Cardiac fibroblast (primary cell): ENCODE measurements at places on chromosomes 16 and 17.

DNA sequence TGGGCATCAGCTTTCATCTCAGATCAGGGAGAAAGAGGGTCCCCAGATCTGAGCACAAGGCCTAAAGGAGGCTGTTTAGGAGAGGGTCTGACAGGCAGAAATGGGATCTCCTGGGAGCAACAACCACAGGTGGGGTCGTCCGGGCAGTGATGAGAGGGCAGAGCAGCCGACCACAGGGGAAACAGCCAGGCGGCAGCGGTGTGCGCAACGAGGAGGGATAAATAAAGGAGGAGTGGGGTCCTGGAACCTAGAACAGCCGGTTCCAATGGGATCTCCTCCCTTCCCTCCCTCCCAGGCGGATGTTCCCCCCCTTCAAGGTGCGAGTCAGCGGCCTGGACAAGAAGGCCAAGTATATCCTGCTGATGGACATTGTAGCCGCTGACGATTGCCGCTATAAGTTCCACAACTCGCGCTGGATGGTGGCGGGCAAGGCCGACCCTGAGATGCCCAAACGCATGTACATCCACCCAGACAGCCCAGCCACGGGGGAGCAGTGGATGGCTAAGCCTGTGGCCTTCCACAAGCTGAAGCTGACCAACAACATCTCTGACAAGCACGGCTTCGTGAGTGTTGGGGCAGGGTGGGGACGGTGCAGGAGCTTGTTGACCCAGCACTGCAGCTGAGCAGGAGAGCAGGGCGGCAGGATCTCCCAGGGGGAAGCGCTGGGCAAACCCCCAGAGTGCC, 1.9 kb downstream of the TBX2 start:
- peak; percentile 53 for DNase-seq

DNA sequence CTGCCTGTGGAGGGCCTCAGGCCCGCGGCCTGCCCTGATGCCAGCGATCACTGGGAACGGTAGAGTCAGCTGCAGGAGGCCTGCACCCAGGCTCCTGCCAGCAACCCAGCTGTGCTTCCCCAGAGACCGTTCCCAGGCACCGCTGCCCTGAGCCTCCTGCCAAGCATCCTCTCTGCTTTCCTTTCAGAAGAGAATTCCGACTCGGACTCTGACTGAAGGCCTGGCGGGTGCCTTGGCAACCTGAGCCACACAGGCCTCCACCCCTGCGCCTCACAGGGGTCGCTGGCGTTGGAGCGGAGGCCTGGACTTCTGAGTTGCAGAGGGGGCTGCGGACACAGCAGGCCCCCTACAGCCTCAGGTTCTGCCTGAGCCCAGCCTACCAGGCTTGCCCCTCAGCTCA, 7.9 kb downstream of the CMTM3 start:
- DNase-seq, result no peak

- DNase-seq, result peak; percentile 61
Observed at GRCh38 chr16:4293822-4294457, 21.1 kb upstream of the TFAP4 start.

DNA sequence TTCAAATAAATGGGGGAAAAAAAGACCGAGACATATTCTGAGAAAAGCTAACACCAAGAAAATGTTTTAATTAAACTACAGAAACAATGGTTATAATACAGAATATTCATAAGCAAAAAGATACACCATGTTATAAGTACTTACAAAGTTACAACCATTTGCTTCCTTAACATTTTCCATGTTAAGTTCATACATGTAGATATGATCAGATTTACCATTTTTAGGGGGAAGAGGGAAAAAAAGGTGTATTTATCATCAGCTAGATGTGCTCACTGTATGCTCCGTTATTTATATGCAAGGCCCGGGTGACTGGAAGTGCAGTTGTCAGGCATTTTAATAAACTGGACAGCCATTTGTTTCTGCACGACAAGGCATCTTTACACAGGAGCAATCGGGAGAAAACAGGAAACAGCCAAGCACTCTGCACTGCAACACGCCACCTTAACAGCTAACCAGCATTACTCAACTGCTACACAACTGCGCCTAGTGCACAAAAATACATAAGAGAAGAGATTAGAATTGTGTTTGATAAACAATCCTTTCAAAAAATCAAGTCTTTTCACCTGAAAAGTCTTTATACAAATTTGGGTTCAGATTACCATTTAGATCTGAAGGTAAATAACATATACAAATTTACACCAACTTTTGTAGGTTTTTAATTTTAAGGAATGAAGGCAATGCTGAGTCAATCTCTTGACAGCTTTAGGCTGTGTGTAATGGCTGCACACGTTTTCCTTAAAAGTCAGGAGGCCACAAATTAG, 2.9 kb downstream of the SRSF2 start:
- DNase-seq, result peak; percentile 54

DNA sequence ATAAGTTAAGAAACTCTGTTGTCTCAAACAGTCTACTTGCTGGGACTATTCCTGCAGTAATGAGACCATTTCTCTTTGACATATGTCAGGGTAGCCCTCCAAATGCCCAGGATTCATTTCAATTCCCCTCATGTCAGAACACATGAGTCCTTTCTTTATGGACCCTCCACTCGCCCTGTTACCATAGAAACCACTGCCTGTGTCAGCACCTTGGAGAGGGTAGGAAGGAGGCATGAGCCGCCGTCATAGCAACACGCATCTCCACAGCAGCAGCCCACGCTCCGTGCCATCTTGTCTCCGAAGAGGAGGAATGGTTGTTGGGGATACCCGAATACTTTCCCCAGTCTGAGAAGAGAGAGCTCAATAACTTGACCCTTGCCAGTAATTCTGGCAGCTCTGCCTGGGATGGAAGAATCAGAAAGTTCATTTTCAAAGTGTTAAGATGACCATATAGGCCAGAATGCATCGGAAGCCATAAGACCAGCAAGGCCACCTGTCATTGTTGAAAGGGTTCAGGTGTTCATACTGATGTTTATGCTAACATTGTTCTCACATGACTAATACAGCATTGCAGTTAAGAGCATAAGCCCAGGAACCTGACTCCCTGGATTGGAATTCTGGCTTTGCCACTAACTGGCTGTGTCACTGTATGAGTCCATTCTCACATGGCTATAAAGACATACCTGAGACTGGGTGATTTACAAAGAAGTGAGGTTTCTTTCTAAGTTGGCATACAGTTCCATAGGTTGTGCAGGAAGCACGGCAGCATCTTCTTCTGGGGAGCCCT, 141.3 kb downstream of the ABCC12 start:
- DNase-seq, result peak; percentile 70

GRCh38 chr16:50440531-50440930, 71.7 kb upstream of the BRD7 start:
- DNase-seq, result no peak

GRCh38 chr16:28974007-28974436, 556 bp upstream of the SPNS1 start:
- peak; percentile 80 for DNase-seq

GRCh38 chr17:75078284-75079022, 9.3 kb upstream of the SLC16A5 start:
- peak; percentile 59 for DNase-seq

DNA sequence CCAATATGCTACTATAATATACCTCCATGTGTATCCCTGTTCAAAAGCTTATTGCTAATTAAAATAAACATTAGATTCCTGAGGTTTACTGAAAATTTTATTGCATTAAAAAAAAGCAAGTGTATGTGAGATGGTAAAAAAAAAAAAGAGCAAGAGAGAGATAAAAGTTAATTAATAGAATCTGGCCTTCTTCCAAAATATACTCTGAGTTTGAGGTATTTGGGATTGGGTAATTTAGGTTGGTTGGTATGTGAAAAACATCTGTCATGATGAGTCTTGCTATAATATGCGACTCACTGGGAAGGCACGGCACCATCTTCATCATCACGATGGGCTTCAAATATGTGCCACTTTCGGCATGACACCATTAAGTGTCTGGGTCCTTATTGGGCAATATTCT, 711.1 kb upstream of the SOX9 start:
- DNase-seq, result peak; percentile 52

DNA sequence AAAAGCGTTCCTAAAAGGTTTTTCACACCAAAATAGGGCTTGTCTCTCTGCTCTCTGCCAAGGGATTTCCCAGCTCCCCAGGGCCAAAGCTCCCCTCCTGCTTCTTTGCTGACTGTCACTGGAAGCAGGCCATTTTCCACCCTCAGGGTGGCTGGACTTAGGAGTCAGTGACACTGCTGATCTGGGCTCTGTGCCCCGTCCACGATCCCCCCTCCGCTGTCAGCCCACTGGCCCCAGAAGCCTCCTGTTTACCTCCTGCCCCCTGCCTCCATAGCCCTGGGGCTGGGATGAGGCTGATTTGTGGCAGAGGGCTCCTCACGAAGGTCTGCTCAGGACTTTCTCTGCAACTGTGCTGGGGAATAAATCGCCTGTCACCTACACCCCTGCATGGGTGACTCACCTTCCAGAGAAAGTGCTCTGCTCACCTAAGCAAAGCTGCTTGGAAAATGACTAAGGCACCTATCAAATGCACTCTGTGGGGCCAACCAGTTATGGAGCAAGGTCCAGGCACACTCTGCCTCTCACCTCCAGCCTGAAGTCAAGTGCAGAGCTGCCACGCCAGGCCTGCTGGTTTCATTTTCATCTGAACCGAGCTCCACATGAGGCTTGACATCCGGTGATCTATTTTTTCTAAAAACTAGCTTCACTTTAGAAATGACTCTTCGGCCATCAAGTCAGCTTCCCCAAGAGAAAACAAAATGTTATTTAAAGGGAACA, 4.9 kb downstream of the MAP3K14 start:
- peak; percentile 42 for DNase-seq

DNA sequence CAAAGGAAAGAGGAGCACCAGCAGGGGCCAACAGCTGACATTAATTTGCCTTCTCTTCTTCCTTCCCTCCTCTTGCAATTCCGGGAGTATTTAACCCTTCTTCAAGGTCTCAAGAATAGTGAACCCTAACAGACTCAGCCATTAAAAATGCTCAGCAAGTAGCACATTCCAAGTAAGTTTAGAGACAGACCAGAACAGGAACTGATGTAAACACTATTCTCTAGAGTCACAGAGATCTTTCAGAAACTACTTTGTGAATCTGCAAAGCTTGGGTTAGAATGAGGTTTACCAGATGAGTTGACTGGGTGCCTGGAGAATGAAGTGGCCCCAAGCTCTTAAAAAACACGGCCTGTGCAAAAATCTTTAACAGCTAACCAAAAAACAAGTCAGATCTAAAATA, 50.9 kb downstream of the TEX2 start:
- DNase-seq, result peak; percentile 60

- DNase-seq, result no peak
Observed at GRCh38 chr16:499924-500323, 27.6 kb upstream of the CAPN15 start.

GRCh38 chr17:29109477-29110371, 66.8 kb downstream of the PIPOX start:
- no peak for DNase-seq

DNA sequence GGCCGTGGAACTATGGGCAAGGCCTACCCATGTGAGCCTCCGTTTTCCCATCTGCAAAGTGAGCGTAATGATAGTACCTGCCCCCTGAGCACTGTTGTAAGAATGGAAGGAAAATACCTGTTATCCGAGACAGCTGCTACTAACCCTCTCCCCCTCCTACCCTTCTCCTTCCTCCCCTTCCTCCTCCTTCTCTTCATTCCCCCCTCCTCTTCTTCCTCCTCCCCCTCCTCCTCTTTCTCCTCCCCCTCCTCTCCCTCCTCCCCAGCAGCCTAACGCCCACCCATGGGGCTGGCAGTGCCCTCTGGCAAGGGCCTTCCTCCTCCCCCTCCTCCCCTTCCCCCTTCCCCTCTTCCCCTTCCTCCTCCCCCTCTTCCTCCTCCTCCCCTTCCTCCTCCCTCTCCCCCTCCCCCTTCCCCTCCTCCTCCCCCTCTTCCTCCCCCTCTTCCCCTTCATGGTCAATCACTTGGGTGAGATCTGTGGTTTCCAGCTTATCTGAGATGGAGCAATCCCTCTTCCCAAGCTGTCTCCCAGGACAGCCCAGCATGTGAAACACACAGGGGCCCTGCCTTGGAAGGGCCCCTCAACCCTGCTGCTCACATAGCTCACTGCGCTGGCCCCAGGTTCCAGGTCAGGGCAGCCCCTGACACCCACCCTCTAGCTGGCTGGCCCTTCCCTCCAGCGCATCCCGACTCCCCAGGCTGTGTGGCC, 6.4 kb downstream of the ZFPM1 start:
- peak; percentile 68 for DNase-seq

- no peak for DNase-seq
Observed at GRCh38 chr16:89561142-89561883, 831 bp downstream of the RPL13 start.

DNA sequence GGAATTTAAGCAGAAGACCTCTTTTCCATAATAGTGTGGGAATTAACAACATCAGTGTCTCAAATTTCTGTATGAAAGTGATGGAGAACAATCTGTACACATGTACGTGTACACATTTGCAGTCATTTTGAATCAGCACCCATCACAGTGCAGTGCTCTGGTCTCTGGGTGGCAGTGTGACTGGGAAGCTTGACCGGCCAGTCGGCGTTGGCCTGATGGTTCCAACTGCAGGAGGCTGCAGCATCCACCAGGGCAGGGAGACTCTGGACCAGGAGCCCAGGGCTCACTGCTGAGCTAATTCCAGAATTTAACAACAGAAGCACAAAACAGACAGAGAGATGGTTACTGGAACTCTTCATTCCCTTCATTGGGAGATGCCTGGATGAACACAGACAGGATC, 17.9 kb downstream of the ZC3H18 start:
- DNase-seq, result no peak

DNA sequence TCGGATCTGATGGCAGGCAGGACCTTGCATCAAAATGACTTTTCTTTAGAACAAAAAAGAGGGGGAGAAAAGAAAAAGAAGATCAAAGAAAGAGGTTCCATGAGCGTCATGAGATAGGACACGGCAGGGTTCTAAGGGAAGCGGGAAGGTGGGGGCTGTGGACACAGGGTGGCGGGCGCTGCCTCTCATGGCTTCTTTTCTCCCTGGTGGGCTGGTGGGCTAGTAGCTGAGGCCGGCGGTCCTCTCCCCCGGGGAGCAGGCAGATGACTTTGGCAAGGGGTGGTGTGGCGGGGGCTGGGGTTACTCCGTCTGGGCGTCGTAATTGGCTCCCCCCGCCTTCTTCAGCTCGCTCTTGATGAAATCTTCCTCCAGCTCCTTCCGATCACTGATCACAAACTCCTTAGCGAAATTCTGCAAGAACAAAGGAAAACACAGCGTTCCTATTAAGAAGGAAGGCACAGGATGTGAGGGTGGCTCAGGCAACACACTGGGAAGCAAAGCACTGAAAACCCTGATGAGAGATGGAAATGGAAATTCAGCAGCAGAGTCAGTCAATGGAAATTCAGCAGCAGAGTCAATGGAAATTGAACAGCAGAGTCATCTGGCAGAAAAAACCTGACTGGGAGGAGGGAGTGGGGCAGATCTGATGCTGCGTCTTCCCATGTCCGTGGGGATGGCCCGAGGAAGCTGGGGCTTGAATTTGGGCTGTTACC, 51.2 kb downstream of the COTL1 start:
- DNase-seq, result no peak

GRCh38 chr17:52134641-52135040, 23.9 kb downstream of the CA10 start:
- no peak for DNase-seq
